ENCODE measurements at places on chromosomes 2 and 18. TPM values are rescaled to one million over a fixed set of nuclear protein-coding genes. Genes with fewer than 3 reads are reported as not detected.

DNA sequence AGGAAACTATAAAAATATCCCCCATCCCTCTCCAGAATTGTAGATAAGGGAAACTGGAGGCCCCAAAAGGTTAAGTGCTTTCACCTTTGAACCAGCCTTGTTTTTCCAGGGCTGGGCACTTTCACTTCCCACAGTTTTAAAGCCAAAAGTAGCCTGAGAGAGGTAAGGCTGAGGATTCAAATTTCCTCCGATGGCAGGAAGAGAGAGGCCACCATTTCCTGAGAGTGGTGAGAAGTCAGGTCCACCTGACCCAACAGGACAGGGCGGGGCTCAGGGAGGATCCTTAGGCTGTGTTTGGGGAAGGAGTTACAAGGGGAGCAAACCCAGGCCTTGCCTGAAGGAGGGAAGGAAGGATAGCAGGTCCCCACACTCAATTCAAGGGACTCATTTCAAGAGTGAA lies 4.7 kb upstream of the TEX261 start:
- DNase-seq = no peak

Gene ALPG
- polyA plus RNA-seq = not detected

DNA sequence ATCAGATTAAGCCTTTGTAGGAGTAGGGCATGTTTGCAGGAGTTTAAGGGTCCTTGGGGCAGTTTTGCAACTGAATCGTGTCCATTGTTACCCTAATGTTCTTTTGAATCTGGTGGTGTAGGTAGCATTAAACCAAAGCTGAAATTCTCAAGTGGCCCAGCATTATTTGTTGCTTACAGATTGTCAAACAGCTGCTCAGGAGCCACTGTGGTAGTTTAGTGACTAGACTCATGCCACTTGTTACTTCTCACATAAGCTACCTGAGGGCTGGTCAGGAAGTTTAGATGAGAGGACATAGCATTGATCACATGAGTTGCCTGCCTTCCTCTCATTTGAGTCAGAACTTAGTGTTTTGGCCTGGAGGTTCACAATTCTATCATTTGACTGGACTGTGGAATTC lies 157.6 kb downstream of the HAUS1 start:
- DNase-seq = no peak

Gene RAMP1
- 55.1 TPM for polyA plus RNA-seq

DNA sequence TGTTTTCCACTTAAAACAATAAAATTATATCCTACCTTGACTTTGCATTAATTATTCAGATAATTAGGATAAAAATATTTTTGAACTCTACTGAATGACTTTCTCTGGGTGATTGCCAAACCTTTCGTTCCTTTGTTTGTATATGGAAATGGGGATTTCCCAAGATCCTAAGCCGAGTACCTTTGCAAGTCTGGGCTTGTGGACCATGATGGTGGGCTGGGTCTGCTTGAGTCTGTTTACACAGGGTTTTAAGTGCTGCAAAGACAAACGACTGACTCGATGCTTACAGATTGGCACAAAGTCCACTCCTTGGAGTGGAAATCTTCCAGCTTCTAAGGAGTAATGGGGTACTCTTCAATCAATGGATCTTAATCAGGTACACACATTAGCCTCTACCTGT lies 659.5 kb downstream of the TSN start:
- no peak for DNase-seq

- DNase-seq = no peak
Measured at GRCh38 chr2:226464380-226464779, 335.2 kb downstream of the IRS1 start.
